ENCODE measurements at places on chromosomes 3 and 15.

DNA sequence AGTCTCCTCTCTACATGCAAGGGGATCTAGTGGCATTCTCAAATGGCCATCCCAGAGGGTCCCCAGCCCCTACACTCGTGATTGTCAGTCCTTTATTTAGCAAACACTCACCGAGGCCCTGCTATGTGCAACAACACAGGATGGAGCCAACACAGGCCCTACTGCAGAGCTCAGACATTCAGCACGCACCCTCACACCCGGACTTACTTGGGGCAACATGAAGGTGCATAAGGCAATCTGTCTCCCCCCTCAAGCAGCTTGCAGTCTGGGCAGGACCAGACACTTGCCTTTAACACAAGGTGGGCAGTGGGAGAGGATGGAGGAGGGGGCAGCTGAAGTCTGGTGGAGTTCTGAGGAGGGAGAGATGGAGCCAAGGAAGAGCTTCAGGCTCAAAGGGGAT lies 258.4 kb downstream of the XXYLT1 start:
- no peak for DNase-seq

DNA sequence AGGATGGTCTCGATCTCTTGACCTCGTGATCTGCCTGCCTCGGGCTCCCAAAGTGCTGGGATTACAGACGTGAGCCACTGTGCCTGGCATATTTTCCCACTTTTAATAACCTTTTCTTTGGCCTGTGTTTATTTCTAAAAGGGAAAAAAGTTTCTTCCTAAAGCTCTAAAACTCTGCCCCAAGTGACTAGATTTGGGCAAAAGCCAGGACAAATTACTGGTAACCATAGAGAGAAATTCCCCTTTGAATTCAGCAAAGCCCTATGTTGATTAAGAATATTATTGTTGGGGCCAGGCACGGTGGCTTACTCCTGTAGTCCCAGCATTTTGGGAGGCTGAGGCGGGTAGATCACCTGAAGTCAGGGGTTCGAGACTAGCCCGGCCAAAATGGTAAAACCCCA lies 11.5 kb upstream of the TRPM7 start:
- DNase-seq = no peak

DNA sequence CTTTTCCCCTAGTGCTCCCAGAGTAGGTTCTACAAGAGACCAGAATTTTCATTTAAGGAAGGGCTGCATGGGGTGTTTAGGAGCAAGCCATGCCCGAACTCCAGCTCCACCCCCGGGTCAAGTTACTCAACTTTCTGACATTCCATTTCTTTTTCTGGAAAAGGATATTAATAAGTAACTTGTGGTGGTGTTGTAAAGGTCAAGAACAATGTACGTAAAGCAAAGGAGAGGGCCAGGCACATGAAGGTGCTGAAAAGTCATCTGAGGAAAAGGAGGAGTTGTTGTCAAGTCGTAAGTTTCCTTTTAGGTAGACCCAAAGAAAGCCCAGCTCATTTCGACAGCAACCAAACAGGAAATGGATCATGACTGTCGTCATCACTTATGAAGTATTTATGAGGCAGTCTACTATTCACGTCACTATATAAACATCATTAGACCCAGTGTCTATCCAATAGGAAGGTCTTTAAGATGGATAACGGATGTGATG lies 319.6 kb upstream of the IL12A start:
- no peak for DNase-seq

DNA sequence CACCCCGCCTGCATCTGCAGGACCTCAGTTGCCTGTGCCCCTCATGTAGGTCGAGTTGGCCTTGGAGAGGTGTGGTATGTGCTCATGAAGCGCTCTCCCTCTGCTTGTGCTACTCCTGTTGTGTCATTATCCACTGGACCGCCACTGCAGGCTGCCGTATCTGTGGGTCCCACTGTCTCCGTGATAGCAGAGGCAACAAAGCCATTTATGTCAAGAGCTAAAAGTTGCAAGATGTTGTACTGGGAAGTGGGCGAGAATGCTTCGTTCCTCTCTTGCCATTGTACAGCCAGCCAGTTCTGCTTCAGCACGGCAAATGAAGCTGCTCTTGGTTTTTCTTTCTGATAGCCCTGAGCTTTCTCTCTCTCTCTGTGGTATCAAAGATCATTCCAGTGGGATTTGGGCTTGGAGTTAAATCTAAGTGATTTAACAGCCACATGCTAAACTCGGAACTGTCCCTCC lies 89.0 kb downstream of the TMEM212 start:
- no peak for DNase-seq

DNA sequence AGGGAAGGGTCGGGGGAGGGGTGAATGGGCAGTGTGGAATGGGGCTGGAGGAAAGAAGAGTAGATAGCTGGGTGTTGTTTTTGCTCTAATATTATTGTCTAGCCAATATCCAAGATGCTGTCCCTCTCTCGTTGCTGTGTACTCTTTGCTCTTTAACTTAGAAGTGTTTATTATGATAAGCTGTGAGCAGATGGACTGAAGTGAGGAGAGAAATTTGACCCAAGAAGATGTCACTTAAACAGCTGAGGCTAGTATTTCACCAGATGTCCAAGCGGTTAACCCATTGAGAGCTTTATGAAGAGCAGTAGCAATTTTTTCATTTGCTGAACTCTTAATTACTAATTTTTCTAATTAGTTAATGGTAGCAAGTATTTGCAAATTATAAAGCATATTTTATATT lies 212.2 kb upstream of the TP63 start:
- DNase-seq = no peak

GRCh38 chr3:73470860-73471259 lies 153.9 kb downstream of the PDZRN3 start:
- no peak for DNase-seq

- DNase-seq = no peak
Observed at GRCh38 chr15:81327516-81327915, 3.6 kb upstream of the STARD5 start.

- no peak for DNase-seq
Observed at GRCh38 chr15:89754361-89755154, 3.5 kb upstream of the MESP1 start.

- DNase-seq = no peak
Observed at GRCh38 chr3:98945101-98945524, 43.6 kb upstream of the DCBLD2 start.

DNA sequence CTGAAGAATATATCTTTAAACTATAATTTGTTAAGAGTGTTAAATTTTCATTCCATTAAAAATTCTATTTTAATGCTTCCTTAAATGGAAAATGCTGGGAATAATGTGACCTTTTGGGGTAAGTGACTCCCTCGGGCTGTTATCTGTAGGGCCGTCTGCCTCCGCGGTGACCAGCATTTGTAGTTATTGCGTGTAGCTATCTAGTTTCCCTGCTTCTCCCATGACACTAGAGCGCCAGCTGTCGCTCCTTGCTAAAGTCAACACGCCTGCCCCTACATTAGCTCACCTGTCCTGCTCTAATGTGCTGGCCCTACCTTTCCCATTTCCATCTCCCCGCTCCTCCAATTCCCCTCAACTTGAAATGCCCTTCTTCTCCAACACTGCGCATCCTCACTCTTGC lies 12.4 kb upstream of the CHRM5 start:
- DNase-seq = no peak

DNA sequence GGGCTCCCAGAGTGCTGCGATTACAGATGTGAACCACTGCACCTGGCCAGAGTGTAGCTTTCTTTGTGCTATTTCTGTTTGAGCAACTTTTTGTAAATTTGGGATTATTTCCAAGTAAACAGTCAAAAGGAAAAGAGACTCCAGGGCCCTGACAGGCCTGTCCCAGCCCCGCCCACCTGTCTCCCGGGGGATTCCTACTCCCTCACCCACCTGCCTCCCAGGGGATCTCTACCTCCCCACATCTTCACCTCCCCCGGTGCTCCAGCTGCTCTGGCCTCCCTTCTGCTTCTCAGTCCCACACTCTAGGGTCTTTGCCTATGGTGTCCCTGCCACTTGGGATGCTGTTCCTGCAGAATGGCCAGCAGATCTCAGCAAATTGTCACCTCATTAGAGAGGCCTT lies 7.0 kb downstream of the RHCG start:
- no peak for DNase-seq

DNA sequence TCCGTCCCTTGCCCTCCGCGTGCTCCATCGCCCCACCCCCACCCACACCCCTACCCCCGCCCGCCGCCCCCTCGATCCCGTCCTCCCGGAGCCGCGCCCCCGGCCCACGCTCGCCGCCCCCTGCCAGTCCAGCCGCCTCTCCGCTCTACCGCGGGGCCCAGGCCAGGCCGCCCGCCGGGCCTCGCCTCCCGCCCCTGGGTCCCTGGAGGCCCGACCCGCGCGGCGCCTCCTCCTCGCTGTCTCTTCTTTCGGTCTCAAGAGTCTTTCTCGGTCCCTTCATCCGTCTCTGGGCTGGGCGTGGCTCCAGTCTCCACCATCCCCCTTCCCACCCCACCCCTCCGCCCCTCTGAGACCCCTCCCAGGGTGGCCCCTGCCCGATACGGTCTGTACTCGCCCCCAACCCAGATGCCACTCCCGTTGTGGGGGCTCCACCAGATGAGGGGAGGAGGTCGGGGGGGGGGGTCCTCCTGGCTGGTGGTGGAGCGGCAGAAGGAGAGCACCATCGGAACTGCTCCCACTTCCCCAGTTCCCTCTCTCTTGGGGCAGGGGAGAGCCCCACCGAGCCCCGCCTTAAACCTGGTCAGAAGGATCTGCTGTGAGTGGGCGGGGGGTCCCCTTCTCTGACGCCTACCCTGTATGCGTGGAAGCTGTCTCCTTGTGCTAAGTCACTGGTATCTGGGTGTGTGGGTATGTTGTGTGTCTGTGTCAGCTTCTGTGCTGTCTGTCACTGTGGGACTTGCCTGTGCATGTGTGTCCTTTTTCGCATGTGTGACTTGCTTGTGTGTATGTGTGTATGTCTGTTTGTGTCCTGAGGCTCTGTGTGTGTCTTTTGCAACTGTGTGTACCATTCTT lies 1.0 kb downstream of the PRKCD start:
- DNase-seq = peak; percentile 54

- no peak for DNase-seq
Observed at GRCh38 chr15:60574801-60575631, 96.1 kb upstream of the ICE2 start.

- DNase-seq = no peak
Observed at GRCh38 chr3:16653712-16654111, 48.5 kb upstream of the DAZL start.

GRCh38 chr3:102979682-102980354 lies 545.0 kb downstream of the ZPLD1 start:
- no peak for DNase-seq

DNA sequence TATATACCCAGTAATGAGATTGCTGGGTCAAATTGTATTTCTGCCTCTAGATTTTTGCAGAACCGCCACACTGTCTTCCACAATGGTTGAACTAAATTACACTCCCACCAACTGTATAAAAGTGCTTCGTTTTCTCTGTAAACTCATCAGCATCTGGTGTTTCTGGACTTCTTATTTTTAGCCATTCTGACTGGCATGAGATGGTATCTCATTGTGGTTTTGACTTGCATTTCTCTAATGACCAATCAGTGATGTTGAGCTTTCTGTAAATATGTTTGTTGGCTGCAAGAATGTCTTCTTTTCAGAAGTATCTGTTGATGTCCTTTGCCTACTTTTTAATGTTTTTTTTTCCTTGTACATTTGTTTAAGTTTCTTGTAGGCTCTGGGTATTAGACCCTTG lies 182.9 kb upstream of the TRIM42 start:
- DNase-seq = no peak

- no peak for DNase-seq
Observed at GRCh38 chr3:187987187-187987586, 166.8 kb upstream of the LPP start.

GRCh38 chr15:70463453-70463834 lies 299.9 kb downstream of the UACA start:
- no peak for DNase-seq

DNA sequence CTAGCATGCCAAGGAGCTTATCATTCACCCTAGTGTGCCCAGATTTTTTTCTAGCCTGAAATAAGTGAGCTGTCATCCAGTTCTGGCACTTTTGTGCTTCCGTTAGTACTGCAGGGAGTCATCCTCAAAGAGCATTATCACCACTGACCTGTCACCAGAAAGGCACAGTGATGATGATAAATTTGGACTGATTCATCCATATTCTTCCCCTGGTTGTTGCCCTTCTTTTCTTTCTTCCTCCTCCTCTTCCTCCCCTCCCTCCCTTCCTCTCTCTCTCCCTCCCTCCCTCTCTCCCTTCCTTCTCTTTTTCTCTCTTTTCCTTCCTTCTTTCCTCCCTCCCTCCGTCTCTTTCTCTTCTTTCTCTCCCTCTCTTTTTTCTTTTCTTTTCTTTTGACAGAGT lies 21.3 kb downstream of the SLC35G2 start:
- no peak for DNase-seq

GRCh38 chr3:125231895-125232294 lies 19.3 kb upstream of the SLC12A8 start:
- peak; percentile 13 for DNase-seq

GRCh38 chr3:141729240-141729639 lies 8.9 kb upstream of the RNF7 start:
- no peak for DNase-seq

- DNase-seq = no peak
Observed at GRCh38 chr15:40102897-40103858, 5.5 kb downstream of the BMF start.

GRCh38 chr3:186198442-186198841 lies 89.6 kb upstream of the ETV5 start:
- no peak for DNase-seq

- DNase-seq = no peak
Observed at GRCh38 chr3:158777161-158777873, 24.5 kb upstream of the MFSD1 start.

DNA sequence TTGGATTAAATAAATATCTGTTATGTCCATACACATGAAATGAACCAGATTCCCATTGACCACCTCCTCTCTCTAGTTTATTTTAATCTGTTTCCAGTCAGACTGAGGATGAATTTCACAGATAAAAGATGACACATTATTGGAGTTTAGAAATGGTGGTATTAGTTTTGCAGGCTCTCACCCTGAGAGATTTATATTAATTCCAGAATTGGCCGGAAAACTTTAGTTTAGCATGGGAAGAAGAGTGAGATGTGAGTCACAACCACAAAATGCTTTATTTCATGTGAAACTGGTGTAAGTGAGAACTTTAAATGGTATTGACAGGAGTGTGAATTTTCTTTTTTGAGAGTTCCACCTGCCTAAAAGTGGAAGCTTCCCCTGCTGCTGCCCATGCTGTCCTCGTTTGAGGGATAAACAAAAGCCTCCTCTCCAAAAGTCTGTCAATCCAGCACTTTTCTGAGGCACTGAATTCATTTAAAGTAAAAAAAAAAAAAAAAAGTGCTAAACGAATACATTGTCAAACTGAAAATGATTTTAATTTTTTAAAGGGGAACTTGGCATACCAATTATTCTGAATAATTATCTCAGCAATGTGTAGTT lies 65.1 kb upstream of the EPHA3 start:
- no peak for DNase-seq

- DNase-seq = no peak
Observed at GRCh38 chr3:142857056-142857455, 31.8 kb downstream of the PCOLCE2 start.
